PC-9 (cell line): ENCODE measurements at places on chromosomes 12 and 14. TPM values are rescaled to one million over a fixed set of nuclear protein-coding genes. Genes with fewer than 3 reads are reported as not detected.

PDZRN4 gene
- not detected in 2 replicates for total RNA-seq

NEUROD4 gene
- not detected in 2 replicates for total RNA-seq

ZDHHC22 gene
- total RNA-seq = not detected in 2 replicates

LRCOL1 gene
- not detected in 2 replicates for total RNA-seq

ZNF385A gene
- 17.2 and 18.0 TPM in 2 replicates for total RNA-seq

PRH1 gene
- total RNA-seq = 14.4 and 17.2 TPM in 2 replicates

RASAL1 gene
- total RNA-seq = 14.9 and 23.6 TPM in 2 replicates

GPR132 gene
- 0.98 TPM in 1 of 2 replicates, not detected in the other for total RNA-seq

C12orf50 gene
- not detected in 2 replicates for total RNA-seq

COL2A1 gene
- not detected in 2 replicates for total RNA-seq

BDKRB2 gene
- total RNA-seq = 0.28 and 0.43 TPM in 2 replicates

PRB3 gene
- not detected in 2 replicates for total RNA-seq

SYNDIG1L gene
- total RNA-seq = 0.38 and 0.52 TPM in 2 replicates

VDR gene
- 7.5 and 12.3 TPM in 2 replicates for total RNA-seq

HOXC12 gene
- 0.24 and 0.28 TPM in 2 replicates for total RNA-seq

SIX1 gene
- total RNA-seq = 8.1 and 9.4 TPM in 2 replicates

AQP2 gene
- not detected in 2 replicates for total RNA-seq

PTHLH gene
- total RNA-seq = 1.6 and 1.9 TPM in 2 replicates

MAP1LC3B2 gene
- 1.1 and 1.4 TPM in 2 replicates for total RNA-seq

AVPR1A gene
- total RNA-seq = not detected in 2 replicates
